AG08395 (cell line): ENCODE measurements at places on chromosomes 11 and 22.

- no peak for DNase-seq
Observed at GRCh38 chr22:47561766-47562165, 799.3 kb downstream of the TBC1D22A start.

DNA sequence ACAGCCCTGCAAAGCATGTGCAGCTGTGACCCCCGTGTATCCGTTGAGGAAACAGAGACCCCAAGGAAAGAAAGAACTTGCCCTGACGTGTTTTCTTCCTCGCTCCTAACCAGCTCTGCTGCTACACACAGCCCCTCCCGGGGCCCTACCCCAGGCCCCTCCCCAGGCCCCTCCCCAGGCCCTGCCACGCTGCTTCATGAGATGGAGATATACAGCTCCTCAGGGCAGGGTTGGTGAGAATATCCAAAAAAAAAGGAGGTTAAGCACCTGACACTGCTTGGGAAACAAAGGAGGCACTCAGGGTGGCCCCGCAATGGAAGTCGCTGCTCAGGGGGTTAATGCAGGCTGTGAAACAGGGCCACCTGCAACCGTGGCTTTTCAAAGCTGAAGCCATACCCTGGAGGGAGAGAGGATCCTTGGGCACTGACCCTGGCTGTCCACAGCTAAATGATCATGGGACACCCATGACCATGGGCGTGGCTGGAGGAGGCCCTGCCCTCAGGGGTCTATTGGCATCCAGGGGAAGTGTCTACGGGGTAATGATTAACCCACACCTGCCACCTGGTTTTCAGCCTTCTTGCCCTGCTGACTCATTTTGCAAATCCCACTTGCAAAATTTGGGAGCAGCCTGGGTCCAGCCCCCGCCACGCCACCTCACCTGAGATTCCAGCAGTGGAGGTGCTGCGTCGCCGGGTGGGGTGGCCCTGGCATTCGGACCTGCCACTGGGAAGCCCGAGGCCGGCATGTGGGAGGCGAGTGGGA lies 112.1 kb upstream of the ANO1 start:
- DNase-seq, result no peak

DNA sequence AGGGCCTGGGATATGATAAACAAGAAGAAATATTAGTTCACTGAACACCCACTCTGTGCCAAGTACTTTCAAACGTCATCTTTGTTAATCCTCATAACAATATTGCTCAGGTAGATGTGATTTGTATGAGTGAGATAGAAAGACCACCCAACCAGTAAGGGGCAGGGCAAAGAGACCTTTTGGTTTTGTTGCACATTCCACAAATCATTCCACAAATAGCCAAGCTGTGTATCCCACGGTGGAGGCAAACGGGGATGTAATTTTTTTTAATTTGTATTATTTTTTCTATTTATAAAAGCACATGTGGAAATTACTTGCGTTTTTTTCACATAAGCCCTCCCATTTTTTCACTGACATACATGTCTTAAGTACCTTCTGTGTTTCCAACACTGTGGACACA lies 29.0 kb downstream of the LAYN start:
- DNase-seq, result no peak

- no peak for DNase-seq
Observed at GRCh38 chr22:32043391-32043790, 330 bp downstream of the SLC5A1 start.

- no peak for DNase-seq
Observed at GRCh38 chr11:92859156-92859690, 110.2 kb upstream of the MTNR1B start.

DNA sequence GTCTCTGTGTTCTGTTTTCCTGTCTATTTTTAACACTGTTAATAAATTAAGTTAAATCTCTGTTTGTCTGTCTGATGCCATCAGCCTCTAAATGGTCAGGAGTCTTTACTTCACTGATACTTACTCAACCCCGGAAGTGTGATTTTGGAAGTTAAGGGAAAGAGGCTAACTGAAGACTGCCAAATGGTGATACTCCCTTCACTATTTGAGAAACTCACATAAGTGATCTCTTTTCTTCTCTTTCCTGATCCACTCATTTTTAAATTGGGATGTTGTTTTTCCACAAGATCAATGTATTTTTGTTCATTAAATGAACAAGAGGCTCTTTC lies 389 bp upstream of the CASP12 start:
- no peak for DNase-seq

- peak; percentile 41 for DNase-seq
Observed at GRCh38 chr11:84497981-84498411, 1129.1 kb downstream of the DLG2 start.

DNA sequence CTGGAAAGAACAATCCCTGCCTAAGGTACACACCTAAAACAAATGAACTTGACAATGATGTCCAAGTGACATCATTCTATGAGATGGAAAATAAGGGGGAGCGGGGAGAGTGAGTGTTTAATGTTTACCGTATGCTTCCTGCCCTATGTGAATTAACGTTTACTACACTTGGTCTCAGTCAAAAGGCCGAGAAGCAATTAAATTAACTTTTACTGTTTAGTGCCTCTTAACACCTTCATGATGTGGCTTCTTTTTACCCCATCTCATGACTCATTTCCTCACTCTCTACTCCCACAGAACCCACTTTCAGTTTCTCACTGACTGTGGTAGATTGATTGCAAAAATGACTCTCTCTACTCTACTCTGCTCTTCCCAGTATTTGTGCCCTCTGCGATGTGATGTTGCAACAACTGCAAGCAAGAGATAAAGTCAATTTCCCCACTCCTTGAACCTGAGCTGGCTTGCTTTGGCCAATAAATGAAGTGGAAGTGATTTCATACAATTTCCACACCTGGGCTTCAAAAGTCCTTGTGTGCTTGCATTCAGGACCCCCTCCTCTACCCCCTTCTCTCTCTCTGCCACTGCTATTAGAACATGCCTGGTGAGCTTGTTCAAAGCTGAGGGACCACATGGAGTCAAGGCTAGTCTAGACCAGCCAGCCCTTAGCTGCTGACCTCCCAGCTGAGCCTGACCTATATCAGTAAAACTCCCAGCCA lies 11.6 kb upstream of the ALKBH3 start:
- peak; percentile 73 for DNase-seq

DNA sequence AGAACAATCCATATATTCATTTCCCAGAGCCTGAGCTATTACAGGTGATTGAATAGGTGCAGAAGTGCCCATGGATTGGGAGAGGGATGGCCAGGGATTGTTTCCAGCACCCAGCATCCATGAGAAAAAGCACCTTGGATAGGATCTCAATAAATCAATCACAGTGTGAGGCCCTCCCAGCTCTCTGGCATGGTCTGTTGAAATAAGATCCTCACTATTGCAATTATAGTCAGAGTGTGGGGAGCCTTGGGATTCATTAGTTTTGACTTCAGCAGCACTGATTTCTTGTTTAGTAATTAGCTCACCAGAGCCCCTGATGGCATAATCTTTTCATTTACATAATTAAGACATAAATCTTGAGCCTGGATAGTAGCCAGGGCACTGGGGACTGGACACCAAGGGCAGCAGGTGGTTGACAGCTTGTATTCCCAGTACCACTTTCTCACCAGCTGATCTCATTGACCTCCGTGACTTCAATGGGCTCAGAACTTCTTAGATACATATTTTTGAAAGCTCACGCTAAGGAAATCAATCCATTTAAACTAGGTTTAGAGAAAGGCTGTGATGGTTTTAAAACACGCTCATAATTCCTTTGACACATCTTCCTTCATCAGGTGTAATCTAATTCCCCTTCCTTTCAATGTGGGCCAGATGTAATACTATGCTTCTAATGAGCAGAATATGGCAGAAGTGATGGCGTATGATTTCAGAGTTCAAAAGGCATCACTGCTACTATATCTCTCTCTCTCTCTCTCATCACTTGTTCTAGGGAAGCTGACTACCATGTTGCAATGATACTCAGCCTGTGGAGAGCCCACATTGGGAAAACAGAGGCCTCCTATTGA lies 22.1 kb upstream of the DRD2 start:
- DNase-seq, result no peak

DNA sequence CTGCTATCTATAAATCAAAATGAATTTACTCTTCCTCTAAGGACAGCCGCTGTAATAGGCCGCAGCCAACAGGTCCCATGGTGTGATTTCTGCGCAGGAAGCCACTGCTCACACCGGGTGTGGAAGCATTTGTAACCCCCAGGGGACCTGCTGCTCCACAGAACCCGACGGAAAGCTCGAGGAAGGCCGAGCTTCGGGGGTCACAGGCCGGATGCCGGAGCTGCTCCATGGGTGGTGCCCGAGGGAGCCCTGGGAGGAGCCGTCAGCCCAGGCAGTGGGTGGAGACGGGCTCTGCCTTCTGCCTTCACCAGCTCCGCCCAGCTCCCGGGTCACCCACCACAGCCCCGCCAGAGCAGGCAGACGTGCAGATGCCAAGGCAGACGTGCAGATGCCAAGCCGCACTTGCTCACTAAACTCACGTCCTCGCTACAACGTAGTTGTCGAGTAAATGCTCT lies 63.5 kb downstream of the BRD1 start:
- DNase-seq, result peak; percentile 64
